ENCODE measurements at places on chromosomes 2 and 18. TPM values are rescaled to one million over a fixed set of nuclear protein-coding genes. Genes with fewer than 3 reads are reported as not detected.

KCNG3 gene
- not detected for polyA plus RNA-seq

SLC23A3 gene
- polyA plus RNA-seq, result 0.63 TPM

REG3A gene
- not detected for polyA plus RNA-seq

MC4R gene
- not detected for polyA plus RNA-seq

LRP1B gene
- polyA plus RNA-seq, result not detected

ANTXR1 gene
- not detected for polyA plus RNA-seq

KIF5C gene
- polyA plus RNA-seq, result 2.0 TPM

Measured in IgD-negative memory B cell (primary cell).